T-helper 17 cell (primary cell): ENCODE measurements at places on chromosomes 7 and 10. TPM values are rescaled to one million over a fixed set of nuclear protein-coding genes. Genes with fewer than 3 reads are reported as not detected.

DNA sequence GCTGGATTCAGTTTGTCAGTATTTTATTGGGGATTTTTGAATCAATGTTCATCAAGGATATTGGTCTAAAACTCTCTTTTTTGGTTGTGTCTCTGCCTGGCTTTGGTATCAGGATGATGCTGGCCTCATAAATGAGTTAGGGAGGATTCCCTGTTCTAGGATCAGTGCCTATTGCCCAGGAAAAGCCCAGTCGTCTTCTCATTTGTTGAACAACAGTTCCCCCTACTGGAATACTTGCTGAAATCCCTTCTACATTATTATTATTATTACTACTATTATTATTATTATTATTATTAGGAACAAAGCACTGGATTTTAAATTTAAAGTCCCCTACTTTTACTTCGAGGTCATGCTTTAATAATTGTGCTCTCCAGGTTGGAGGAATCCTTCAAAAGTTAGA, 528.9 kb downstream of the MAGI2 start:
- no peak for DNase-seq
- H3K4me1 ChIP-seq, result no peaks in the 10 kb centered on the region

- no peak for DNase-seq
- peaks cover 36% of the 10 kb centered on the region for H3K27me3 ChIP-seq
- no peak overlapping the region for H3K4me3 ChIP-seq
- peaks cover 2% of the 10 kb centered on the region for H3K4me1 ChIP-seq
Observed at GRCh38 chr7:157044147-157044687, 33.8 kb upstream of the MNX1 start.

DNA sequence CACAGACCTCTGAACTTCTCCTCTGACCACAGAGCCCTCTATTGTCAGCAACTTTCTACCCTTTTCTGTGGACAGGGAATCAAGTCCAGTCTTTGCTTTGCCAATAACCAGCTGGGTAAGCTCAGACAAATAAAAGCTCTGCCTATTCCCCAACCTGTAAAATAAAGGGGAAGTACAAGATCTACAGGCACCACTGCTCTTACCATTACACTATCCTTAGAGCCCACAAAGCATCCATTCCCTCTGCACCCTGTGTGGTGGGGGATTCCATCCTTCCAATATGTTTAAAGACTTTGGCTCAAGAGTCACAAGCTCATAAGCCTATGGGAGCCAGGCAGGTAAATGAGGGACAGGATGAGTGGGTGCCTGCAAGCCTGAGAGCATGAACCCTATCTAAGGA, 88.2 kb downstream of the PARD3 start:
- no peak overlapping the region for H3K27ac ChIP-seq
- no peaks in the 10 kb centered on the region for H3K36me3 ChIP-seq
- no peak for DNase-seq

DNA sequence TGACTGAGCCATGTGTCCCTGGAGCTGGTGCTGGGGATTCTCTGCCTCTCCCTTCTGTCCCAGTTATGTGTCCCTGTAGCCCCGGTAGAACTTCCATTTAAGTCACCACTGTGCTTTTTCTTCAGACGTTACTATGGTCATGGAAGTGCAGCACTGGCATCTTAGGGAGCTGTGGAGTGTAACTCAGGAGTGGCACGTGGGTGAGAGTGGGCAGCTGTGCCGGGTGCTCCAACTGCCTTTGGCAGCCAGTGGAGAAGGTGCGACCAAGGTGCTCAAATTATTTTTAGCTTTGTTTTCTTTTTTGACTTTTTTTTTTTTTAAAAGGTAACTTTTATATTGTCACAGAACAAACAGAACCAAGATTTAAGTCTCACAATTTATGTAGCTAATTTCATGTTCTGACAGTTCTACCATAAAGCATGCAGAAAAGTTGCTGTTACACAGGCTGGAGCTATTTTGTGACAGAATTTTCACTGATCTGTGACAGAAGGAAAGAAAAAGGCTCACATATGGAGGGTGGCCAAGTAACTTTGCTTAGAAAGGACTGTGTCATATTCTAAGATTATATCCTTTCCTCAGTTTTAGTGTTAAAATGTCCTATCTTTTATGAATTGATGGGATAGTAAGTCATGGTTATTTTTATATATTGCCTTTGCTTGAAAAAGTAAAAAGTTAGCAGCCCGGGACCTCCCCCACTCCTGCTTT, 73.9 kb downstream of the SH2D4B start:
- H3K4me1 ChIP-seq, result no peaks in the 10 kb centered on the region
- no peaks in the 10 kb centered on the region for H3K36me3 ChIP-seq
- no peak overlapping the region for H3K27ac ChIP-seq
- no peak for DNase-seq
- H3K27me3 ChIP-seq, result peaks cover 18% of the 10 kb centered on the region

- no peak overlapping the region for H3K27ac ChIP-seq
- no peak overlapping the region for H3K4me3 ChIP-seq
- no peaks in the 10 kb centered on the region for H3K4me1 ChIP-seq
- no peaks in the 10 kb centered on the region for H3K36me3 ChIP-seq
- H3K27me3 ChIP-seq, result peaks cover 19% of the 10 kb centered on the region
Observed at GRCh38 chr7:88432301-88432700, 125.6 kb upstream of the STEAP4 start.

- no peak overlapping the region for H3K27ac ChIP-seq
- no peaks in the 10 kb centered on the region for H3K4me1 ChIP-seq
- no peak overlapping the region for H3K4me3 ChIP-seq
- DNase-seq, result no peak
Observed at GRCh38 chr7:45606931-45607330, 32.8 kb downstream of the ADCY1 start.

DNA sequence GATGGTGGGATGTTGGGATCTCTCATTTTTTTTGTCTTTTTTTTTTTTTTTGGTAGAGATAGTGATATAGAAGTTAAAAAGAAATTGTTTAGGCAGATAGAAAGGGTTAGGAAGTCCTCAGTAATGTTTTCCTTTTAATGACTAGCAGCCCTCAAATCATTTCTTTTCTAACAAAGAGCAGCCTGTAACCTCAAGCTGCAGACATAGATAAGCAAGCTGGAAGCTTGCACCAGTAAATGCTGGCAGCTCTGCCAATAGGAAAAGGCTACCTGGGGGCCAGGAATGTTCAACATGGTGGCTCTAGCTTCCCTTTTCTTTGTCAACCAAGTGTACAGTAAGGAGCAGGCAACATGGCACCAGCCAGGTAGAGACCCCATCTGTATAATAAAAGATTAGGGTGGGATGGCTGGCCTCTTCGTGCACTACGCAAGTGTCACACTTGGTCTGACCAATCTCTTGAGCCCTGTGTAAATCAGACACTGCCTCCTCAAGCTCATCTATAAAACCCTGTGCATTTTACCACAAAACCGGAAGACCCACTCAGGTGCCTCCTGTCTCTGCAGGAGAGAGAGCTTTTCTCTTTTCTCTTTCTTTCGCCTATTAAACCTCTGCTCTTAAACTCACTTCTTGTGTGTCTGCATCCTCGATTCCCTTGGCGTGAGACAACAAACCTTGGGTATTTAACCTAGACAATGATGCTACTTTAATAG, 212.9 kb downstream of the SNX10 start:
- DNase-seq, result no peak
- peaks cover 58% of the 10 kb centered on the region for H3K27me3 ChIP-seq
- no peak overlapping the region for H3K27ac ChIP-seq
- H3K36me3 ChIP-seq, result peaks cover 2% of the 10 kb centered on the region
- H3K4me1 ChIP-seq, result peaks cover 5% of the 10 kb centered on the region

DNA sequence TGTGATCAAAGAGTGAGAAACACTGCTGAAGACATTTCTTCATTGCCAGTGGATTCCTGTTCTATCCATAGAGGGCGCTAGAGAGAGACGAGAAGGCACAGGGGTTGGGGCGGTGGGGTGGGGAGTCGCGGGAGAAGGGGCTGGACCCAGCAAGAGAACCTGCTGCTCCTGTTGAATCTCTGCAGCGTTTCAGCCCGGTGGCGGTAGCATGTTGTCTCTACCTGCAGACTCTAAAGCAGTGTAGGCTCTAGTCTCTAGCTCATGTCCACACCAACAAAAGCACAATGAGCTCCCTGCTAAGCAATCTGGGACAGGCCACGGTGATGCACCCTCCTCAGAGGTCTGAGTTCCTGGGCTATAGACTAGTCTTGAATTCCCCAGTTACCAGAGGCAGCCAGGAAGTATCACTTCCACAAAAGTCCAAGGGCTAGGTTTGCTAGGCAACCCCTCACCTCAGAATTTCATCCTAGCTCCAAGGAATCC, 167.7 kb downstream of the DGKB start:
- H3K36me3 ChIP-seq, result no peaks in the 10 kb centered on the region
- peaks cover 3% of the 10 kb centered on the region for H3K4me1 ChIP-seq
- no peak overlapping the region for H3K27ac ChIP-seq
- no peak overlapping the region for H3K4me3 ChIP-seq
- no peak for DNase-seq

DNA sequence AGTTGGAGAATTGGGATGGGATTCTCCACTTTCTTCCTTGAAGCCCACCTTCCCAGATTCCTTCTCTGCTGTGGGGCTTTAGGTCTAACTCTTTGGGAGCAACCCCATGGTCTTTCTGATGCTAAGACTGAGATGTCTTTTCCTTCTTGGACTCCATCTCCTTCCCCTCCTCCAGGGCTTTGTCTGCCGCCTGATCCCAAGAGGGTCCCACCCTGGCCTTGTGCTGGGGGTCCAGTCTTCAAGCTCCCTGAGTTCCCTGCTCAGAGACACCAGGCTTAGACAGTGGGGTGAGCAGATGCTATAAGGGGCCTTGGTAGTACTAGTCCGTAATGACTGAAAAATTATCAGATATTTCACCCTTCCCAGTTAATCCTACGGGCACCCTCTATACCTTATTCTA, 150.5 kb downstream of the PTPN20 start:
- no peak overlapping the region for H3K4me3 ChIP-seq
- peaks cover 29% of the 10 kb centered on the region for H3K27me3 ChIP-seq
- H3K4me1 ChIP-seq, result peaks cover 4% of the 10 kb centered on the region
- H3K27ac ChIP-seq, result no peak overlapping the region
- peaks cover 2% of the 10 kb centered on the region for H3K36me3 ChIP-seq

GRCh38 chr7:13047061-13047460, 359.6 kb downstream of the ARL4A start:
- no peaks in the 10 kb centered on the region for H3K4me1 ChIP-seq
- H3K4me3 ChIP-seq, result no peak overlapping the region
- DNase-seq, result no peak
- no peak overlapping the region for H3K27ac ChIP-seq
- H3K36me3 ChIP-seq, result no peaks in the 10 kb centered on the region
- peaks cover 25% of the 10 kb centered on the region for H3K27me3 ChIP-seq

DNA sequence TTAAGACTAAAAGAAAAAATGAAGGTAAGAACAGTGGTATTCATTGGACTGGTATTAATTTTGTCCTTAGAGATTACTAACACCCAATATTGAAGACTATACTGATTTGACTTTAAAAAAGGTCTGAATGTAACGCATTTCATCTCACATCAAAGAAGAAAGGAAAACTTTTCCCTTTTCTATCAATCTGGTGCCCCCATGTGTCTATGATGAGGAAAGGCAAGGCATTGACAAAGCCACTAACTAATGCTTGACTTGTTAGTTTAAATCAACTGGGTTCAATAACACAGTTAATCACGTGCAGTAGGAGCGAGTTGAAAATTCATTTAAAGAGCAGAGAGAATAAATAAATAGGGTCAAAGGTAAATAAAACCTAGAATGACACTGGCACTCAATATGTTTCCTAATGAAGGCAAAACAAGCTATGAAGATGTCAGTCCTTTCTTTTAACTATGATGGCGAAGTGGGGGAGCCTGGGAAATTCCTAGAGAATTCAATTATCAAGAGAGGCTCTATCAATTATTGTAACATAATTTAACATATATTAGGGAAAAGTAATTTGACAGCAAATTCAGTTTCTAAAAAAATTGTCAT, 180.9 kb downstream of the ANK3 start:
- H3K27ac ChIP-seq, result peak overlapping the region; percentile 6
- peaks cover 12% of the 10 kb centered on the region for H3K36me3 ChIP-seq
- DNase-seq, result no peak
- H3K4me3 ChIP-seq, result no peak overlapping the region
- H3K27me3 ChIP-seq, result no peaks in the 10 kb centered on the region

GRCh38 chr7:28654110-28654509, 241.8 kb downstream of the CREB5 start:
- no peaks in the 10 kb centered on the region for H3K36me3 ChIP-seq
- DNase-seq, result no peak
- H3K27me3 ChIP-seq, result no peaks in the 10 kb centered on the region
- H3K4me1 ChIP-seq, result no peaks in the 10 kb centered on the region

- H3K36me3 ChIP-seq, result no peaks in the 10 kb centered on the region
- peaks cover 3% of the 10 kb centered on the region for H3K4me1 ChIP-seq
- no peak overlapping the region for H3K4me3 ChIP-seq
- no peak overlapping the region for H3K27ac ChIP-seq
Observed at GRCh38 chr7:69691734-69692133, 93.5 kb downstream of the AUTS2 start.

DNA sequence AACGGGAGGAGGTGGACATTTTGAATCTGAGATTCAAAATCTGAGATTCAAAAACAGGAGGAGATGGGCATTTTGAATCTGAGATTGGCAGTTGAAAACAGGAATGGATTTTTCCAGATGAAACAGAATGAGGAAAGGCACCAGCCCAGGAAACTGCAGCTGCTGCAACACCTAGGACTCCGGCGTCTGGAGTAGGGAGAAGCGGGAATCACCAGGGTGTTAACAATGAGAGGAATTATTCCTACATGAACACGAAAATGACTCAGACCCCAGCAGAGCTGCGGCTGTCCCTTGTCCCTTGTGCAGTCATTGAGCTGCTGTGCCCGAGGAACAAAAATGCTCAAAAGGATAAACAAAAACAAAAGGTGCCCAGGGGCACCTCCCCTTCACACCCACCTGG, 59.9 kb upstream of the KAT6B start:
- no peak overlapping the region for H3K27ac ChIP-seq
- DNase-seq, result no peak
- no peaks in the 10 kb centered on the region for H3K36me3 ChIP-seq
- H3K27me3 ChIP-seq, result no peaks in the 10 kb centered on the region

GRCh38 chr10:35641676-35642034, 441 bp downstream of the FZD8 start:
- H3K27ac ChIP-seq, result no peak overlapping the region
- H3K4me3 ChIP-seq, result peak overlapping the region; percentile 92
- H3K4me1 ChIP-seq, result peaks cover 13% of the 10 kb centered on the region
- peaks cover 2% of the 10 kb centered on the region for H3K36me3 ChIP-seq
- peaks cover 6% of the 10 kb centered on the region for H3K27me3 ChIP-seq
- DNase-seq, result no peak

Gene SFTPA1
- total RNA-seq, result not detected

Gene FAM185A
- 4.9 TPM for total RNA-seq

Gene SOSTDC1
- total RNA-seq, result not detected

Gene SLC37A3
- 23.8 TPM for total RNA-seq

Gene DPYSL4
- total RNA-seq, result 3.3 TPM

Gene KIAA1549
- 0.21 TPM for total RNA-seq

Gene NEURL1
- 0.50 TPM for total RNA-seq
